DMS 273 treated with DMSO at 0.1 percent for 48 hours (cell line): ENCODE measurements at places on chromosomes 7 and 10.

DNA sequence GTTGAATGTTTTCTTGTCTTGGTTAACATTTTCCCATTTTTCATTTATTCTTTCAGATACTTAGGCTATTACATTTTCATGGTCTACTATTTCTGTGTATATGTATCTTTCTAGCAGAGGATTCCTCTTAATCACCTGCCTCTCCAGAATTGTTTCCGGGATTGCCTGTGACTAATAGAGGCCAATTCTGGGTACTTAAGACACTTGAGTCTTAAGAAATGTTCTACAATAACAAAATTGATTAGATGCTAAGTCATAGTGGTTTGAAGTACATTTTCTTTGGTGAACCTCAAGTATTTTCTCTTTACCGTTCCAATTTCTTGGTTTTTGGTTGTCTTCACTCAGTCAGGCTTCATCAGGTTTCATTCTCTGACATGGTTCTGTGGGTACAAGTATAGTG, 26.4 kb downstream of the BBS9 start:
- DNase-seq = no peak

DNA sequence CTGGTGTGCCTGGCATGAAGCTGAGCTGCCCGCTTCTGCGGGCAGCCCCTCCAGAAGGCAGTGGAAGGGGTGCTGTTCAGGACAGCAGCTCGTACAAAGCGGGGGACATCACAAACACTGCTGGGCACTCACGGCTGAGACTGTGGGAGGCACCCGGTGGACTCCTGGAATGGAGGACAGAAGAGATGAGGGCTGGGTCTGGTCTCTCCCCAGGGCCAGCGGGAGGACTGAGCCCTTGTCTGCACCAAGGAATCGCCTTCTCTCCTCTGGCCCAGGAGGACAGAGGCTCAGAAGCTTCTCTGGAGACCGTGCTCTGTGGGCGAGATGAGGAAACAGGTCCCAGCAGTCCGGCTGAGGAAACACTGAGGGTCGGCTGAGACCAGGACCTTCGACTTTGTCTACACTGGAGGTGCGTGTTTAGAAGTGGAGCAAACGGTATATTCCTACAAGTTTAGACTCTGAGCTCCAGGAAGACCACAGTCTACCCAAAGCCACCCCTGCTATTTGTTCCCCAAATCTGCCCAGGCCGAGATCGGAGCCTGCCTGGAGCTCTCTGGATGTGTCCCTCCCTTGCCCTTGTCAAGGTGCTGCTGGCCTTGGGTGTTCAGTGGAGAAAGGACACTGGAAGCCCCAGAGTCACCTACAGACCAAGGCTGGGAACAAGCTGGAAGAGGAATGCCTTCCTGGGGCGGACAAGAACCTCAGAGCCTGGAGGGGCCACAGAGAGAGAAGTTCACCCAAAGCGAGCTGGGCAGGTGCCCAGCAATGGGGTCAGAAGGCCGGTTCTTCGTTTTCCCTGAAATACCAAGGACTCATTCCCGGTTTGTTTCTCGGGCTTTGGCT, 12.9 kb upstream of the INPP5A start:
- no peak for DNase-seq

DNA sequence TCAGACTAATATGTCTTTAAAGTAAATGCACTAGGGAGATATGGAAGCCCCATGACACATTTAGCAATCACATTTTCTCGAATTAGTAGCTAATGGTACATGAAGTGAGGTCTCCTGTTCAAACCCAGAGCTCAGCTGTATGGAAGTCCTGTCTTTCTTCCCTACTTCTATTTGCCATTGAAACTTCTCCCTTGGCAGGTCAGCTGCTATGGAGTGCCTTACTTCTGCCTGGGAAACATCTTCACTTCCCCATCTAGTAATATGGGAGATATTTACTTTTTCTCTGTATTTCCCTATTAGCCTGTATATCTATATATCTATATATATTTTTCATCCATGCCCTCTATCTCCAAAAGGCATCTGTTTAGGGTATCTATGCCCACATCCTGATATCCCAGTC, 225.3 kb upstream of the INHBA start:
- no peak for DNase-seq

GRCh38 chr10:14810969-14811953, 26.6 kb downstream of the CDNF start:
- DNase-seq = no peak

DNA sequence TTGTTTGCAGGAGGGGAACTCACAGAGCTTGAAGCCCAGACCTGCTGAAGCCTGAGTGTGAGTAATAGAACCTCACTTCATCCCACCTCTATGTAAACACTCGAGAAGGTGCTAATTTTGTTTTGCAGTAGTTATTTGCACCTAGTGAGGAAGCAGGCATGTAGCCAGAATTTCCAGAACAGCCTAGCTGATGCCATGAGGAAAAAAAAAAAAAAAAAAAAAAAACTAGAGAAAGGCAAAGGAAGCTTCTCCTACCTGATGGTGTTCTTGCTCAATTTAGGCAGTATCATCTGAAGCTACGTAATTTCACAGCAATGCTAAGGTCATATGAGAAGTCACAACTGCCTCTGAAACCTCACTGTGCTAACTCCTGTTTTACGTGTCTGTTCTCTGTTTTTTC, 13.6 kb upstream of the GPR37 start:
- no peak for DNase-seq

DNA sequence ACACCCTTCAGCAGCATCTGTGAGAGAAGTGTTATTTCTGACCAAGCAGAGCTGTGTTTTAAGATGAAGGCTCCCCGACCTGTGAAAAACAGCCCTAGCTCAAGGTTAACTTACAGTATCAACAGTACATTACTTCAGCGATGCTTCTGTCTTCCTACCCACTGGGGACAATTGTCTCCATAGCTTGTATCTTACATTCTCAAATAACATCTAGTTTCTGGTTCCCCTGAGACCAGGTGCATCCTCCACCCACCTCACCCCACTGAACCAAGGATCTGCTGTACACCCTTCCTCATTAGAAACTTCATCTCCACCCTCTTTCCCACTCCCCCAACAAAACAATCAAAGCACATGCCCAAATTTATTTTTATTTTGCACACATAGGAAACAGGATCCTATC, 102.0 kb downstream of the VOPP1 start:
- DNase-seq = no peak

DNA sequence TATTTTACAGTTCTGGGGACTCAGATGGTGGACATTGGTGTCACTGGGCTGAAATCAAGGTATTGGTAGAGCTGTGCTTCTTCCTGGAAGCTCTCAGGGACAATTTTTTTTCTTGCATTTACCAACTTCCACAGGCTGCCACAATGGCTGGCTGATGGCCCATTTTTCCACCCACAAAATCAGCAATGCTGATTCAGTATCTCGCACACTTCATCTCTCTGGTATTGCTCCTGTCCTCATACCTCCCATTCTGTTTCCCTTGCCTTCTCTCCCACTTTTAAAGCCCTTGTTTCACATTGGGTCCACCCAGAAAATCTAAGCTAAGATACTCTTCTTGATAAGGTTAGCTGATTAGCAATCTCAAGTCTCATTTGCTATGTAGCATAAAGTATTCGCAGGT, 530.9 kb upstream of the POM121L12 start:
- DNase-seq = no peak

DNA sequence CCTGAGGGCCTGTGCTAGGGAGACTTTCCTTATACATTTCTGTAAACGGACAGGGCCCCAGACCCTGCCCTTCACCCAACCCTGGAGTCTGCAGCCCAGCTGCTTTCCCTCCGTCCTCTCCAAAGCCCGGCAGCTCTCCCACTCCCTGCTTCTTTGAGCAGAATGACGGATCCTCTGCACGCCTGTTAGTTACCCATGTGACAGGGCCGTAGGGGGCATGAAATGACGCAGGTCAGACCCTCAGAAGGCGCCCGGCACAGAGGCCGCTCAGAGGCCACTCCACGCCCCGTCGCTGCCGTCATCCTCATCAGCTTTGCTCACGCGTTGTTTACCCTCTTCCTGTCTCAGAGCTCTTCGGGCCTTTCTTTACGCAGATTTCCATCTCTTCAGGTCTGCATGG, 60.2 kb upstream of the MKRN1 start:
- DNase-seq = no peak

- DNase-seq = no peak
These were observed 87.5 kb upstream of the GJD4 start for GRCh38 chr10:35517431-35518181.

- DNase-seq = no peak
These were observed 680.2 kb upstream of the GHITM start for GRCh38 chr10:83459124-83459523.

DNA sequence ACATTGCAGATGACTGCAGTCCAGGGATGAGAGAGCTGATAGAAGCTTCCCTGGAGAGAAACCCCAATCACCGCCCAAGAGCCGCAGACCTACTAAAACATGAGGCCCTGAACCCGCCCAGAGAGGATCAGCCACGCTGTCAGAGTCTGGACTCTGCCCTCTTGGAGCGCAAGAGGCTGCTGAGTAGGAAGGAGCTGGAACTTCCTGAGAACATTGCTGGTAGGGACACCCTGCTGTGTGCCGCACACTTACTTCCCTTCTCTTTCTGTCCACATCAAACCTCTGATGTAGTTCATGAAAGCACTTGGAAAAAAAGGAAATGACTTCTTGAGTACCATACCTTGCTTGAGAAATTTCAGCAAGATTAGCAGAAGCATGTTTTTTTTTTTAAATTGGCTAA, 25.3 kb downstream of the MAP3K8 start:
- no peak for DNase-seq

DNA sequence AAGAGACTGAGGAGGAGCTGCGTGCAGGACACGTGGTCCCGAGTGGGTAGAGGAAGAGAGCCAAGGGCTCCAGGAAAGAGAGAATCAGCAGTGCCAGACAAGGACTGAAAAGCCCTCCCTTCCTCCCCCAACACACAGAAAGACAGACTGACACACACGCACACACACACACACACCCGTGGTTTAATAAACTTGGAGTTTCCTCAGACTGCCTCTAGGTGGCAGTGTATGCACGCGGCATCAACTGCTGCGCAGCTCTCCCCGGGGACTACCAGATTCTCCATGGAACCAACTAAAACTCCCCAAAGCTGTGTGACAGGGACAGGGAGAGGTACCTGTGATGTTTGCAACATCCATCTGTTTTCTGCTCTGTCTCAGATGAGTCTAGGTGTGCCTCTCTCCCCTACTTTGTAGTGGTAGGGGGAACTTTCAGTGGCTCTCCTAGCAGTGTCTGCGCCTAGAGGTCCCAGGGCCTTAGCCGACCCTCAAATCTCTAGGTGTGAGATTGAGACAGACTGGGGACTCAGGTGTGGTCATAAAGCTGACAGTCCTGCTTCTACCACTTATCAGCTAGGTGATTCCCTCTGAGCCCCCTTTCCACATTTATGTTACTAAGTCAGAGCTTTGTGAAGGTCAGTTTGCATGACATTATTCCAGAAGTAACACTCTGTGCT, 9.3 kb upstream of the TSPAN14 start:
- DNase-seq = peak; percentile 18

DNA sequence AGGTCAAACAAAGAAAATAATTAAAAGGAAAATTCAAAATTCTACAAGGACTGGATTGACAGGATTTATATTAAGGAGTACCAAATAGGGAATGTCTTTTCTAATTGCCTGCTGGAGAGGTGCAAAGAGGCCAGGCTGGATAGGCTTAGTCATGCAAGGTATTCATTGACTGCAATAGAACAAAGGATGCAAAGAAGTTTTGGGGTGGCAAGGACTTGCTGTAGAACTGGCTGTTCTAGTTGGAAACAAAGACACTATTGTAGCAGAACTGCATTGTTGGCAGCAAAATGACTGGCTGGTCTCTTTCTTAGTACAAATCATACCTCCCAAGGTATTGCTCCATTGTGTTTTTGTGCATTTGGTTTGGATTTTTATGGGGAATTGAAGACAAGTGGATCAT, 10.1 kb downstream of the ITGB8 start:
- no peak for DNase-seq
